T-cell (primary cell): ENCODE measurements at places on chromosomes 1 and 21. TPM values are rescaled to one million over a fixed set of nuclear protein-coding genes. Genes with fewer than 3 reads are reported as not detected.

The AMY1B gene
- not detected for total RNA-seq

GRCh38 chr1:194693244-194693643 is 1506.8 kb upstream of the B3GALT2 start:
- no peaks in the 10 kb centered on the region for H3K27me3 ChIP-seq
- H3K4me1 ChIP-seq, result no peaks in the 10 kb centered on the region
- H3K27ac ChIP-seq, result no peak overlapping the region
- no peak for DNase-seq

GRCh38 chr1:10208537-10208936 is 1.8 kb upstream of the KIF1B start:
- no peak overlapping the region for H3K4me3 ChIP-seq
- no peak overlapping the region for H3K27ac ChIP-seq
- no peaks in the 10 kb centered on the region for H3K36me3 ChIP-seq
- no peaks in the 10 kb centered on the region for H3K27me3 ChIP-seq
- no peak for DNase-seq

DNA sequence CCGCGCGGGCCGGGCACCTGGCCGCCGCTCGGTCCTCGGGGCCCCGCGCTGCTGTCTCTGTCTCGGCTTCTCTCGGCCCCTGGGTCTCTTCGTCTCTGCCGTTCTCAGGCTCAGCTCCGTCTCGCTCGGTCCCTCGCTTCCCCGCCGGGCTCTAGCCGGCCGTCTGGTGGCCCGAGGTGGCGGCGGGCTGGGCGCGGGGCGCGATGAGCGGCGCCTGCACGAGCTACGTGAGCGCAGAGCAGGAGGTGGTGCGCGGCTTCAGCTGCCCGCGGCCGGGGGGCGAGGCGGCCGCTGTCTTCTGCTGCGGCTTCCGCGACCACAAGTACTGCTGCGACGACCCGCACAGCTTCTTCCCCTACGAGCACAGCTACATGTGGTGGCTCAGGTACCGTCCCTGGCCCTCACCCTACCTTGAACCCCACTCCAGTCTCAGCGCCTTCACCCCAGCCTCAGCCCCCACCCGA is 355 bp downstream of the SHISAL2A start:
- no peaks in the 10 kb centered on the region for H3K27me3 ChIP-seq
- DNase-seq, result peak; percentile 17
- no peaks in the 10 kb centered on the region for H3K36me3 ChIP-seq
- H3K4me1 ChIP-seq, result peaks cover 79% of the 10 kb centered on the region
- H3K27ac ChIP-seq, result peak overlapping the region; percentile 90

- no peak for DNase-seq
- H3K4me3 ChIP-seq, result no peak overlapping the region
- no peak overlapping the region for H3K27ac ChIP-seq
- H3K27me3 ChIP-seq, result peaks cover 55% of the 10 kb centered on the region
Observed at GRCh38 chr21:41509145-41509496, 1.2 kb upstream of the TMPRSS2 start.
